ENCODE measurements at places on chromosomes 1 and 21. TPM values are rescaled to one million over a fixed set of nuclear protein-coding genes. Genes with fewer than 3 reads are reported as not detected.

The LORICRIN gene
- total RNA-seq, result not detected

The LAMC2 gene
- 31.1 TPM for total RNA-seq

The SPOCD1 gene
- total RNA-seq, result 0.51 TPM

The C1orf141 gene
- 5.7 TPM for total RNA-seq

The CELA3A gene
- total RNA-seq, result 11.7 TPM

The AGRN gene
- 103 TPM for total RNA-seq

The MR1 gene
- 18.9 TPM for total RNA-seq

The NPHP4 gene
- total RNA-seq, result 15.7 TPM

The KCNQ4 gene
- total RNA-seq, result 0.63 TPM

The PLA2G2C gene
- not detected for total RNA-seq

The MAP1LC3C gene
- 3.5 TPM for total RNA-seq

The CFAP107 gene
- total RNA-seq, result 1.3 TPM

The RGSL1 gene
- not detected for total RNA-seq

The TM2D1 gene
- total RNA-seq, result 32.6 TPM

The IVL gene
- 0.31 TPM for total RNA-seq

The S1PR1 gene
- 130 TPM for total RNA-seq

The NTMT2 gene
- not detected for total RNA-seq

The LRRC39 gene
- 0.98 TPM for total RNA-seq

The SLAMF6 gene
- total RNA-seq, result 2.4 TPM

The OR2L3 gene
- total RNA-seq, result not detected

The ZNF593OS gene
- total RNA-seq, result not detected

The FCGR2B gene
- total RNA-seq, result 12.3 TPM

The PLPP3 gene
- total RNA-seq, result 114 TPM

The ITLN2 gene
- 1.6 TPM for total RNA-seq

The GNAI3 gene
- 7.1 TPM for total RNA-seq

The DNASE2B gene
- 1.3 TPM for total RNA-seq

The MSH4 gene
- 0.34 TPM for total RNA-seq

The CYYR1 gene
- 38.3 TPM for total RNA-seq

The RGS4 gene
- total RNA-seq, result 0.43 TPM

The S100A9 gene
- total RNA-seq, result 394 TPM

The KIF14 gene
- total RNA-seq, result 2.5 TPM

The TFF2 gene
- total RNA-seq, result not detected

The DNAJC28 gene
- 1.3 TPM for total RNA-seq

The AGMAT gene
- 0.23 TPM for total RNA-seq

The KRTAP12-2 gene
- not detected for total RNA-seq

The TEDDM1 gene
- not detected for total RNA-seq

The CRNN gene
- total RNA-seq, result not detected

The SAMD13 gene
- total RNA-seq, result 3.4 TPM

The RHBG gene
- 0.18 TPM for total RNA-seq

The RIMKLA gene
- 8.9 TPM for total RNA-seq

The ANXA9 gene
- total RNA-seq, result 0.68 TPM

The C1orf21 gene
- total RNA-seq, result 59.9 TPM

The TGFB2 gene
- 4.4 TPM for total RNA-seq

The NBPF4 gene
- total RNA-seq, result not detected

The HPDL gene
- 0.80 TPM for total RNA-seq

The EIF3I gene
- total RNA-seq, result 81.0 TPM

Data from lung (tissue), 17 donors.